ENCODE measurements at places on chromosomes 7 and 10. TPM values are rescaled to one million over a fixed set of nuclear protein-coding genes. Genes with fewer than 3 reads are reported as not detected.

Gene NPSR1
- total RNA-seq: not detected

Gene ADRB1
- 0.42 TPM for total RNA-seq

Gene GPC2
- total RNA-seq: 1.8 TPM

Gene PFKP
- 153 TPM for total RNA-seq

Gene STOX1
- 0.14 TPM for total RNA-seq

Gene PARD3
- 34.5 TPM for total RNA-seq

Gene MALRD1
- total RNA-seq: 0.92 TPM

Gene ADCYAP1R1
- 1.4 TPM for total RNA-seq

DNA sequence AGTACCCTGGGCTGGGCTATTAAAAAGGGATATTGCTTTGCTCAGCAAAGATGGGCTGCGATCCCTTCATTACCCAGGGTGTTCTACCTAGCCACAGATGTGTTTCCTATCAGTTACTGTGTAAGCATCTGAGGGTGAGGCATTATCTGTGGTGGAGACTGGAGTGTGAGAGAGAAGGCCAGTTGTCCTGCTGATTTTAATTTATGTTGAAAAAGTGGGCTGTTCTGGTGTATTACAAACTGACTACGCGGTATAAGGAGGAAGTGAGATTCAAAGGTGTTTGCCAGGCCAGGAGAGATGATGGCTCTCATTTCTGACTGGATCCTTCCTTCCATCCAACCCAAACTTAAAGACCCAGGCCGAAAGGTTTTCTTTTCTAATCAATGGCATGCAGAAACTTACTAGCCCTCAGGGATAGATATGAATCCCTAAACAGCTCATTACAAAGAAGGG, 7.6 kb downstream of the TCF7L2 start:
- DNase-seq: no peak

DNA sequence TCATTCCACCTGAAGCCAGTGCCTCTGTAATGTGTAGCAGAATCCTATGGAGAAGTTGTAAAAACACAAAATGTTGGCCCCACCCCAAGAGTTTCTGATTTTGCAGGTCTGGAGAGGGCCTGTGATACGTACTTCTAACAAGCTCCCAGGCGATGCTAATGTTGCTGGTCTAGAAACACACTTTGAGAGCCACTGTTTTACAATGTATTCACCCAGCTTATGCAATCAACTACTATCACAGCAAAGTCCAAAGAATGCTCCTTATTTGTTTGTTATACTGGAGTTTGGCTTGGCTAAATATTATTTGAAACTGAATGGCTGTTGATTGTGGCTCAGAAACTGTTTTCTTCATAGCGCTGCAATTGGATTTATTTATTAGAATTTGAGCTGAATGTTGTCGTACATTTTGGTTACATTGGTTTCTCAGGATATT, 44.3 kb downstream of the DNAJB9 start:
- no peak for DNase-seq

GRCh38 chr10:80500572-80501380, 36.9 kb upstream of the SH2D4B start:
- no peak for DNase-seq

- no peak for DNase-seq
Measured at GRCh38 chr10:118481871-118482270, 113.6 kb downstream of the PRLHR start.

DNA sequence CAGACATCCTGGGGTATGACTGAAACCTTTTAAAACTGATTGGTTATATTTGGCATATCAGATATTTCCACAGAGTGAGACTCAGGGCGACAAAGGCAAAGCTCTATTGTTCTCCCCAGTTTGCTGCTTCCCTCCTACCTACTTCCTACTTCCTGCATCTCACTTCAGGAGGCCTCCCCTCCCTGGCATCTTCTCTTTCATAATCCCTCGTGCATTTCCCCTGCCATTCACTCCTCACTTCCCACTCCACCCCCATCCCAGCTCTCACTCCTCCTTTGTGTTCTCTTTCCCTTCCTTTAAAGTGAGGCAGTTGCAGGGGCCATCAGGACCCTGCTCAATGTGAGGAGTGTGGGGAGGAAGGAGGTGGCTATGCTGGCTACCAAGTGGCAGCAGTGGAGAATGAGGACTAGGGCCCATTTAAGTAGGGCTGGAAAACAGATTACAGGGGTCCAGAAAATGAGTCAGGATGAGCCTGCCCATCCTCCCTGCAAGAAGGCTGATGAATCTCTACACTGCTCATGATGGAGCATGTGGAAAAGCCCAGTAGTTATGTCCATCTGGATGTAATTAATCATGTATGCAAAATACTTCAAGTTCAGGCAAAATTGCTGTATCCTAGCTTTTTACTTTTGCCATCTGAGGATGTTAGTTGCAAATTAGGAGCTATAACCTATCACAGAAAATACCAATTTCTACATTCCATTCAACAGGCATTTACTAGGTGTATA, 311.8 kb upstream of the IMMP2L start:
- DNase-seq: no peak

- no peak for DNase-seq
Measured at GRCh38 chr10:69663369-69663947, 33.4 kb downstream of the FAM241B start.

GRCh38 chr10:26000971-26001370, 66.9 kb downstream of the MYO3A start:
- DNase-seq: no peak

DNA sequence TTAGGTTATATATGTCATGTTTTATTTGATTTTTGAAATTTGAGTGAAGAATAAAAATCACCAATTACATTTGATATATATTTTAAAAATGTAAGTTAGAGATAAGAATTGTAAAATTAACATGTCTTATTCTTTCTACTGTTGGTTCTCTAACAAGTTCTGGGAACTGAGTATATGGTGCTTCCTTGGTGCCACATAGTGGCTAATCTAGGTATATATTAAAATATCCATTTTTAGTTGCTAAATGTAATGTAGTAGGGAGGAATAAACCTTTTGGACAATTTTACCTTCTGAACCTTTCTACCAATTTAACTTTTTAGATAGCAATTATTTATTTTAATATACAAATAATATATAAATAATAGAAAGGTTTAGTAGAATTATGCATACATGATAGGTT, 17.5 kb downstream of the CFAP69 start:
- DNase-seq: no peak

DNA sequence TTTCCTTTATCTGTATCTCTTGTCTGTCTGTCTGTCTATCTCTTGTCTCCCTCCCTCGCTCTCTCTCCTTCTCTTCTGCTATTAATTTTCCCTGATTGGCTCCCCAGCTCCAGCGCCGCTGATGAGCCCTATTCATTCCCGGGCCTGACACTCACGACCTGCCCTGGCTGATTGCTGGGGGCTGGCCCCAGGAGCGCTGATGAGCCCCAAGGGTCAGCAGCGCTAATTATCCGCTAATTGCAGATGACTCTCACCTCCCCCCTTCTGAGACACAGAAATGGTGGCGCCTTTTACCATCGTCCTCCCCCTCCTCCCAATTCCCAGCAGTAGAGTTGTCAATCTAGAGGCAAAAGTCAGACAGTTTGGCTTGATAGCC, 1.3 kb upstream of the GBX1 start:
- DNase-seq: no peak

DNA sequence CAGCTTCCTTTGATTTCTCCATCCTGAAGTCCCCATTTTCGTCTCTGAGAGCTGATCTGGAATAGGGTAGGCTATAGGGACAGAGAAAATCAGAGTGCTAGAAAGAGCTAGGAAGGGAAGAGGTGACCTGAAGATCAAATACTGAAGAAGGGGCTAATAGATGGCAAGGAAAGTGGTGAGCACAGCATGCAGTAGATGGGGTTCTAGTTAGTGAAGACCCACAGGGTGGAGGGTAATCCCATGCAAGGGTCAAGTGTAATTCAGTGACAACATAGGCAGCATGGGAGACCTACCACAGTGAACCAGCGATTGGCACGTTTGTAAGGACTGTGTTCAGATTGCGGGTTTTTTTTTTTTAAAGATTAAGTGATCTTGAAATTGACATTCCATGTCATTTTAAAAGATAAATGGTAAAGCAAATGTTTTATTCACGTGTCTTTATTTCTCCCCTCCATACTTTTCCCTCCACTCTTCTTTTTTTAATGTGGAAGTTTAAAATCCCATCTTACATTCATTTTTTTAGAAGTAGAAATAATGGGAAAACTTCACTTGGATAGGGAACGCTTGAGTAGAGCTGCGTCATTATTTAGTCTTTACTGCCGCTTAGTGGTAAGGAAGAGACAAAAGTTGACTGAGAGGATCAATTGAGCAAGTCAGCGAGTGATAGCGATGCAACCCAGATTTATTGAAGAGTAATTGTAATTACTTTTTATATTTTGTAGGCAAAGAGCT, 21.0 kb upstream of the ABI1 start:
- no peak for DNase-seq

DNA sequence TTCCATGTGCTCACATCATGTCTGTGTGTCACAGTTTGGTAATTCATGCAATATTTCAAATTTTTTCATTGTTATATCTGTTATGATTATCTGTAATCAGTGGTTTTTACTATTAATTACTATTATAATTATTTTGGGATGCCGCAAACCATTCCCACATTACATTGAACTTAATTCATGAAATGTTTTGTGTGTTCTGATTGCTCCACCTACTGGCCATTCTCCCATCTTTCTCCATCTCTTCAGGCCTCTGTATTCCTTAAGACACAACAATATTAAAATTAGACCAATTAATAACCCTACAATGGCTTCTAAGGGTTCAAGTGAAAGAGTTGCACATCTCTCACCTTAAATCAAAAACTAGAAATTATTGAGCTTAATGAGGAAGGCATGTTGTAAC, 398.5 kb downstream of the PCDH15 start:
- DNase-seq: no peak

DNA sequence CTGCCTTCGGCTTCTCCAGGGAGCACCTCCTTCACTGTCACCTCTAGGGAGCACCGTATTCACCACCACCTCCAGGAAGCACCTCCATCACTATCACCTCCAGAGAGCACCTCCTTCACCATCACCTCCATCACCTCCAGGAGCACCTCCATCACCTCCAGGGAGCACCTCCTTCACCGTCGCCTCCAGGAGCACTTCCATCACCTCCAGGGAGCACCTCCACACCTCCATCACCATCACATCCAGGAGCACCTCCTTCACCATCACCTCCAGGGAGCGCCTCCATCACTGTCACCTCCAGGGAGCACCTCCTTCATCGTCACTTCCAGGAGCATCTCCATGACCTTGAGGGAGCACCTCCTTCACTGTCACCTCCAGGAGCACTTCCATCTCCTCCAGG, 102.3 kb downstream of the DNAJB6 start:
- no peak for DNase-seq

- no peak for DNase-seq
Measured at GRCh38 chr7:33554576-33554975, 350.8 kb upstream of the BMPER start.

GRCh38 chr10:123147635-123148413, at the start of gene HMX2:
Gene HMX2, plus strand, starts transcription at chr10:123148136. Its CDS starts 243 bp downstream, at chr10:123148379.
- no peak for DNase-seq

DNA sequence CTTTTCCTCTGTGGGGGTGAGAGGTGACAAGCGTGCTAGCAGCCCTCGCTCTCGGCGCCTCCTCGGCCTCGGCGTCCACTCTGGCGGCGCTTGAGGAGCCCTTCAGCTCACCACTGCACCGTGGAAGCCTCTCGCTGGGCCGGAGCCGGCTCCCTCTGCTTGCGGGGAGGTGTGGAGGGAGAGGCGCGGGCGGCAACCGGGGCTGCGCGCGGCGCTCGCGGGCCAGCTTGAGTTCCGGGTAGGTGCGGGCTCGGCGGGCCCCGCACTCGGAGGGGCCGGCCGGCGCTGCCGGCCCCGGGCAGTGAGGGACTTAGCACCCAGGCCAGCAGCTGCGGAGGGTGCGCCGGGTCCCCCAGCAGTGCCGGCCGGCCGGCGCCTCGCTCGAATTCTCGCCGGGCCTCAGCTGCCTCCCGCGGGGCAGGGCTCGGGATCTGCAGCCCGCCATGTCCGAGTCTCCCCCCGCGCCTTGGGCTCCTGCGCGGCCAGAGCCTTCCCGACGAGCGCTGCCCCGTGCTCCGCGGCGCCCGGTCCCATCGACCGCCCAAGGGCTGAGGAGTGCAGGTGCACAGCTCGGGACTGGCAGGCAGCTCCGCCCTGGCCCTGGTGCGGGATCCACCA, 352.8 kb upstream of the PODXL start:
- DNase-seq: no peak
